ENCODE measurements at places on chromosomes 2 and 18. TPM values are rescaled to one million over a fixed set of nuclear protein-coding genes. Genes with fewer than 3 reads are reported as not detected.

The LCT gene
- 0.04 TPM for total RNA-seq

The LOXHD1 gene
- not detected for total RNA-seq

The PPP1R7 gene
- total RNA-seq, result 58.0 TPM

The ANKRD30B gene
- total RNA-seq, result not detected

The PCGF1 gene
- total RNA-seq, result 35.7 TPM

The SDC1 gene
- 144 TPM for total RNA-seq

The SNRNP200 gene
- total RNA-seq, result 126 TPM

The ZNF804A gene
- not detected for total RNA-seq

The ITGB6 gene
- total RNA-seq, result 1.2 TPM

The EPB41L3 gene
- total RNA-seq, result 0.41 TPM

The ACSL3 gene
- 184 TPM for total RNA-seq

The LYG1 gene
- 1.2 TPM for total RNA-seq

The DSG2 gene
- total RNA-seq, result 64.0 TPM

The GAD1 gene
- 0.13 TPM for total RNA-seq

The DGUOK gene
- 175 TPM for total RNA-seq

The CCBE1 gene
- 13.2 TPM for total RNA-seq

The PFN4 gene
- 1.8 TPM for total RNA-seq

The SERPINB10 gene
- total RNA-seq, result not detected

The INPP5D gene
- total RNA-seq, result 0.70 TPM

The SH3RF3 gene
- total RNA-seq, result 0.61 TPM

The WNT6 gene
- 0.23 TPM for total RNA-seq

The RTP5 gene
- not detected for total RNA-seq

The KCNIP3 gene
- 2.3 TPM for total RNA-seq

The FBLN7 gene
- 0.57 TPM for total RNA-seq

The HTR2B gene
- total RNA-seq, result not detected

The TRAF3IP1 gene
- 12.6 TPM for total RNA-seq

The DIPK1C gene
- not detected for total RNA-seq

The LIMS2 gene
- total RNA-seq, result 6.2 TPM

The ATP8B1 gene
- 7.6 TPM for total RNA-seq

The BCL2 gene
- 0.51 TPM for total RNA-seq

The CCDC178 gene
- not detected for total RNA-seq

The BOLL gene
- total RNA-seq, result not detected

The ASXL2 gene
- total RNA-seq, result 18.1 TPM

The PROKR1 gene
- not detected for total RNA-seq

The COPS7B gene
- total RNA-seq, result 39.0 TPM

The IL36RN gene
- total RNA-seq, result 0.12 TPM

The SLC5A7 gene
- not detected for total RNA-seq

The REG3A gene
- total RNA-seq, result not detected

The SERPINB13 gene
- total RNA-seq, result not detected

The POU3F3 gene
- 0.02 TPM for total RNA-seq

The PTPN2 gene
- total RNA-seq, result 20.3 TPM

The EPAS1 gene
- 125 TPM for total RNA-seq

The OR6B2 gene
- total RNA-seq, result not detected

The ANKRD62 gene
- total RNA-seq, result not detected

The HRH4 gene
- not detected for total RNA-seq

The PROM2 gene
- not detected for total RNA-seq

The SP5 gene
- not detected for total RNA-seq

The LDLRAD4 gene
- 2.4 TPM for total RNA-seq

The PHOSPHO2 gene
- 1.7 TPM for total RNA-seq

The MAL gene
- total RNA-seq, result 0.27 TPM

The MAP2 gene
- total RNA-seq, result 1.2 TPM

The PDCD1 gene
- not detected for total RNA-seq

The RAD51AP2 gene
- not detected for total RNA-seq

The GYPC gene
- total RNA-seq, result not detected

The CRYBA2 gene
- not detected for total RNA-seq

The CHRND gene
- 0.09 TPM for total RNA-seq

The PGAP1 gene
- 1.7 TPM for total RNA-seq

The TRIM43 gene
- total RNA-seq, result 0.07 TPM

The CGREF1 gene
- total RNA-seq, result 8.1 TPM

The PRKAG3 gene
- not detected for total RNA-seq
